ENCODE measurements at places on chromosomes 6 and 20.
A peak's percentile ranks its signal among the peaks of the same experiment; 100 is the strongest.

GRCh38 chr6:44399991-44400390, 12.5 kb downstream of the CDC5L start:
- DNase-seq = no peak

DNA sequence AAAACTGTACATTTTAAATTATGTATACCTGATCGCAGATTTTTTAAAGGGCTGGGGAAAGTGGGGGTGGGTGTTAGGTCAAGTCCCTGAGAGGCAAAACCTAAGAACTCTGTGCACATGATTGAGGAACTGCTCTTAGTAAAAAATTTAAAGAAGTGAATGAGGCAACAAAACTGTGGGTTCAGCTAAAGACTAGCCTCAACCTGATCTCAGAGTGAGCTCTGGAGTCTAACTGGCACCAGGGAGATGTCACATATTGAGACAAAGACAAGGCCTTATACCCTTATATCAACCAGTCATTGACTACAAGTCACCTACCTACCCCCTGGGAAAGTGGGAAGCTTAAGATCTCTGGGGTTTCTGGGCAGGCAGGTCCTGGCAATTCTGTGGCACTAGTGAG, 27.4 kb upstream of the RUNX2 start:
- DNase-seq = no peak

DNA sequence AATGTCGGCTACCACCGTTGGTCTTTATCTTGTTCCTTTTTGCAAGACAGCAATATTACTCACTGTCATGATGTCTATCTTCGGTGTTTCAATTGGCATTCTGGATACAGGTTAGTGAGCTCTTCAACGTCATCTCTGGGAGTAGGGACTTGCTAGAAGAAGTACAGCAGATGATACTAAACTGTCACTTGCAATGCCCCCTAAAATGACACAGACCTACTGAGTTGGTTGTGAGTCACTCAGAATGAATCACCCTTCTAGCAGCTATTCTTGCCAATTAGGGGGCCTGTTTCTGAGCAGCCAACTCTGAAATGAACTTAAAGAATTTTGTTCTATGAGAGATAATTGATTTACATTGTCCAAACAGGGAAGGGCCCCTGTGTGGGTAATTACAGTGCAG, 176.5 kb downstream of the SLC16A10 start:
- DNase-seq = peak; percentile 83

GRCh38 chr6:29521006-29521680, 33.4 kb upstream of the MAS1L start:
- DNase-seq = no peak

- peak; percentile 6 for DNase-seq
Measured at GRCh38 chr20:59817406-59817805, 116.0 kb downstream of the SYCP2 start.

DNA sequence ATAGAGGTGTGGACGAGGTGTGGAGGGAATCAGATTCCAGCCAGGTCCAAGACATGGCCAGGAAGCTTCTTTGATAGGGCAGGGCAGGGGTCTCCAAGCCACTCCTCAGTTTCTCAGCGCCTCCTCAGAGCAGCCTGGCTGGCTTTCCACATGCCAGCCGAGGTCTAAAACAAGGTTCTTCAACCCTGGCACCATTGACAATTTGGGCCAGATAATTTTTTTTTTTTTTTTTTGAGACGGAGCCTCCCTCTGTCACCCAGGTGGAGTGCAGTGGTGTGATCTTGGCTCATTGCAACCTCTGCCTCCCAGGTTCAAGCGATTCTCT, 21.3 kb upstream of the CHMP4B start:
- no peak for DNase-seq

DNA sequence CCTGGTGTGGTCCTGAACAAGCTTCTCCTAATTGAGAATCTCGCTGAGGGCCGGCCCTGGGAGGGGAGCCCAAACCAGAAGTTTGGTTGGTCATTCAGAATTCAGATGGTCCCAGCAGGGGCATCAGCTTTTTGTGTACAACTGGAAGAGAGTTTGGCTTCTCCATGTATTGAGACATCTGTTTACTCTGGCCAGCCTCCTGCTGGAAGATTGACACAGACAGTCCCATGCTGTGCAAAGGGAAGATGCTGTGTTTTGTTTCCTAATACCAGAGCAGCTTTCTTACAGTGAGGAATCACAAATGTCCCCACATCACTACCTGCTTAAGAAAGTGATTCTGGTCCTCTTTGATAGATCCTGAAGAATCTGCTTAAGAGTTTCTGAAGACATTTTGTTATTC, 97.8 kb downstream of the PLEKHG1 start:
- no peak for DNase-seq

GRCh38 chr6:3956054-3956453, 106.9 kb downstream of the FAM50B start:
- no peak for DNase-seq

DNA sequence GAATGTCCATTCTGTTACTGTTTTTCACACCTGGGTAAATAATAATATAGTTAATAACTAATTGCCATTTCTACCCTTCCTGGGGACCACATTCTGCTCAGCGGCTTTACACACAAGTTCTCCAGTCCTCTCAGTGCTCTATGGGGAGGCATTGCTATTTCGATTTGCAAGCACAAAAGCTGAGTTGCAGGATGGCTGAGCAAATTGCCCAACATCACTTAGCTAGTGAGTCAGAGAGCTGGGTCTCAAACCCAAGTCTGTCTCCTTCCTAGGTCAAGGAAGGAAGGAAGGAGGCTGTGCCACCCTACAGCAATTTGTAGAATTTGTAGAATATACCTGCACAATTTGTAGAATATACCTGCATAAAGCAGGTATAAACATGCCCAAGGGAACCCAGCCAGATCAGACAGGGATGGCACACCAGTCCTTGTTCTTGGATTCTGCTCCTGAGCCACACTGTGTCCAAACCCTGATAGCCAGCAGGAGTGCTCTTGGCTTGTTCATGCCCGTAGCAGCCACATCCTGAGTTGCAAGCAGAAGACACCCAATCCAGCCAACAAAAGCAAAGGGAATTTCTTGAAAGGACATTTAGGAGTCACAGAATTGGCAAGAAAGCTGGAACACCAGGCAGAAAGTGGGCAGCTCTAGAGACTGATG, 56.9 kb downstream of the LY86 start:
- no peak for DNase-seq

- peak; percentile 65 for DNase-seq
Measured at GRCh38 chr6:87183687-87184086, 28.3 kb downstream of the ZNF292 start.
